Stimulated activated CD4-positive, alpha-beta T cell treated with anti-CD3 and anti-CD28 coated beads, Interleukin-1b, Interleukin-23, amount 100 ng/mL, for 1 hour (primary cell): ENCODE measurements at places on chromosomes 3 and 15.

- DNase-seq, result no peak
These were observed 24.7 kb upstream of the SCAANT1 start for GRCh38 chr3:63936925-63937324.

DNA sequence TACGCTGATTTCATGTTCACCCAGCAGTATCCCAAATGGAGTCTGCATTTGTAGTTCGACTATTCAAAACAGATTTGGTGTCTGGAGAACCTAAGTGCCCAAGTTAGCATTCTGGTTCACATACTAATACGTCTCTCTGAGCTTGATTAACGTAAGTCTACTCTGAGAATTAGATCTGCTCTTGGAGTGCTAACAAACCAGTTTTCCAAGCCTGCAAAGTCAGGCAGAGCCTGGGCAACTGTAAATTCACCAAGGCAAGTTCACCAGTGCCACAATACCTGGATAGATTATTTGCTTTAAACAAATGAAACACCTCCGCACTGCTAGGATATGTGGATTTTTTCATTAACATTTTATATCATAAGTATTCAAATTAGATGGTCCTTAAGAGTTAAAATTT, 912.6 kb downstream of the ROBO1 start:
- DNase-seq, result no peak

- DNase-seq, result no peak
These were observed 50.3 kb upstream of the DPPA4 start for GRCh38 chr3:109387621-109388020.

GRCh38 chr3:194262176-194262924, 88.8 kb downstream of the CPN2 start:
- DNase-seq, result no peak

GRCh38 chr15:98807262-98807661, 158.9 kb downstream of the IGF1R start:
- DNase-seq, result no peak

- DNase-seq, result no peak
These were observed 48.0 kb upstream of the UBP1 start for GRCh38 chr3:33488246-33488645.

GRCh38 chr15:41285285-41285684, 47.1 kb downstream of the OIP5 start:
- DNase-seq, result no peak

DNA sequence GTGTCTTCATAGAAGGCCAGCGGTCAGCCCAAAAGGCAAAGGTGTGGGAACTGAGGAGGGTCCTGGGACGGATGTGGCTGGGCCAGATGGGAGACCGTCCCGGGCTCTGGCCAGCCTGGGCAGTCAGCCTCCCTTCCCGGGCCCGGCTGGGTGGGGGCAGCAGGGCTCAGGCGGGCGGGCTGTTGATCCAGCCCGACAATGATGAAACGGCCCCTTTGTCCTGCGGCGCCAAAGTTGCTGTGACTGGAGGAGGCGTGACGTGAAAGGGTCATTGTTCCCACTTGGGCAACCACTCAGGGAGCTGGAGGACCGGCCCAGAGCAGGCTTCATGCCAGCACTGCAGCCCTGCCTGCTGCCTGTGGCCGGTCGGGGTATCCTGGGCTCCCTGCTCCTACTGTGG, 16.5 kb downstream of the DUSP7 start:
- no peak for DNase-seq

- no peak for DNase-seq
These were observed 33.3 kb downstream of the DET1 start for GRCh38 chr15:88513195-88513594.

DNA sequence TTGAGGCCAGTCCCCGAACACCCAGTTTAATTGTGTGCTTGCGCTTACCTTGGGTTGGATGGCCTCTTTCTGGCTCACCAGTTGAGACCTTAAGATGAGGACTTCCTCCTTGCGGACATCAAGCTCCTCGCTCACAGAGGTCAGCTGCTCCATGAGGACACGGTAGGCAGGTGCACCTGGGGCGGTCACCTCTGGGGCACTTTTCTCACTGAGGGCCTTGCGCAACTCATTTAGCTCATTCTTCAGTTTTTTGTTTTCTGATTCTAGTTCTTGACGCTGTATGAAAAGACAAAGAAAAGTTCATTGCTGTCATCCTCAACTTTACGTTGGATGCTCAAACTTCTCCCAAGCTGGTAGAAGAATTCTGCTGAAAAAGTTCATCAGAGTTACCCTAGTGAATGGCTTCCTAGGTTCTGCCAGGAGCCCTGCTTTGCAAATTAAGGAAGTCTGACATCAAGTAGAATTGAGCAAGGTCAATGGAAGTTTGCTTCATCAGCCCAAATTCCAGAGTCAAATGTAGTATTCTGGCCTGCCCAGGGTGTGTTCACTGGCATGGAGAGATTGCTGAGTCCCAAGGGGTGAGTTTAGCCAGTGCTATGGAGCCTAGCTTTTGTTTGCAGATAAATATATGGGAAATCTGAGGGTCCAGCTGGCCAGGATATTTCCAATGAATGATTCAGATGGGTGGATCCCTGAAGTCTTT, 55.8 kb upstream of the MYO5C start:
- DNase-seq, result no peak
